ENCODE measurements at places on chromosomes 2 and 18. TPM values are rescaled to one million over a fixed set of nuclear protein-coding genes. Genes with fewer than 3 reads are reported as not detected.

SH3RF3 gene
- 11.3 TPM for total RNA-seq

TMEM247 gene
- total RNA-seq, result not detected

POLR1A gene
- total RNA-seq, result 36.8 TPM

DNA sequence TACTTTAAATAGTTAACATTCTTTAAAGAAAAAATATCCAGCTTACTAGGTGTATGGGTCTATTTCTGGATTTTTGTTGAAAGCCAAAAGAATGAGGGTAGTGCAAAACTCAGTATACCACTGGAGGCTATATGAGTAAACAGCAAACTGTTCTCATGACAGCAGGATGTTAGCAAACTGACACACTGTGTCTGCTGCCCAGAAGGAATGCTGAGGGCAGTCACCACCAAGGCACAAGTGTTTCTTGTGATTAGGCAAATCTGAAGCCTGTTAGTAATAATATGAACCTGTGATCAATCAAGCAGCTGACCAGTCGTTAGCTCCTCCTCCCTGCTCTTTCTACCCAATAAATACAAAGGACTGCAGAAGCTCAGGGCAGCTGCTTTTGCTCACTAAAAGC lies 50.5 kb upstream of the SULT1C3 start:
- peak; percentile 44 for DNase-seq

ARHGAP15 gene
- not detected for total RNA-seq

GRCh38 chr18:32930695-32931301 lies 158.0 kb upstream of the KLHL14 start:
- no peak for DNase-seq

GRCh38 chr2:85164145-85164569 lies 31.0 kb downstream of the TCF7L1 start:
- no peak for DNase-seq

GRCh38 chr2:171154348-171154747 lies 6.3 kb downstream of the TLK1 start:
- no peak for DNase-seq

RIT2 gene
- not detected for total RNA-seq

DNA sequence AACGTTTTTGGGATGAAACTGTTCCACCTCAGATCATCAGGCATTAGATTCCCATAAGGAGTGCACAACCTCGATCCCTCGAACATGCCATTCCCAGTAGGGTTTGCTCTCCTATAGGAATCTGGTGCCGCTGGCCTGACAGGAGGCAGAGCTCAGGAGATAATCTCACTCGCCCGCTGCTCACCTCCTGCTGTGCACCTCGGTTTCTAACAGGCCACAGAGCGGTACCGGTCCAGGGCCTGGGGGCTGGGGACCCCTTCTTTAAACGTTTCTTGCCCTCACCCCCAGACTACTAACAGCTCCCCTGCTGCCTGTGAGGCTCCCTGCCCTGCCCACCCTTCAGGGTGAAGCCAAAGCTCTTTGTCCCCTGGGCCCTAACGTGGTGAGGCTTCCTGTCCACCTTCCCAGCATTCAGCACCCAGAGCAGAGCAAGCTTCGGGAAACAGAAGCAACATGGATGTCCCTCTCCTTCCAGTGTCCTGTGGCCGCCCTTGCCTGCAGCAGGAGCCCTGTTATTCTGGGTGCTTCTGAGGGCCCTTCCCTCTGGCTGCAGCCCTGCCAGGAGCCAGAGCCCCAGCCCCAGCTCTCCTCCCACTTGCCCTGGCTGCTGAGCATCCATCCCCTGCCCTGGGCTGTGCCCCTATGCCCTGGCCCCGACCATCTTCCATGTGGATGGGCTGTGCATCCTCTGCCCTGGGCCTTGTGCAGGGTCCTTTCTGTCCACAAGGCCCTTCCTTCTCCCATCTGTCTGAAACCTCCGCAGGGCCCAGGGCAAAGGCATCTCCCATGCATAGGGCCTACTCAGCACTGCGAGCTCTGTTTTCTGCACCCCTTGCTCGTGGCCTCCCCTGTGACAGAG lies 140.1 kb downstream of the MBP start:
- no peak for DNase-seq

VSNL1 gene
- total RNA-seq, result 0.13 TPM

DNA sequence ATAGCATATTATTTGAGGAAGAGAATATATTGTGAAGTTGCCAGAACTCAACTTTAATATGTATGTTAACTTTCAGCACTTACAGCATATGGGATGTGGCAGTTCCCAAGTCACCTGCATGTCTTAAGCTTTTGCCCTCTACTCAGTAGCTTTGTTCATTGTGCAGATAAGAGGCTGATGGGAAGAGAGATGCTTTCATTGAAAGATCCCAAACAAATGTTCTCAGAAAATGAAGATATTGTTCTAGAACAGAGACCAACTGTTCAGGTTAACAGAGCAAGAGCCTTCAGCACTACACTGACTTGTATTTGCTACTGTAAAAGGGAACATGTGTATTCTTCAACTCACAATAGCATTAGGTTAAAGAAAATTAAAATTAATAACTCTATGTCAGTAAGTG lies 28.1 kb downstream of the GAREM1 start:
- DNase-seq, result no peak

- DNase-seq, result no peak
These were observed 125.4 kb downstream of the OSBPL1A start for GRCh38 chr18:24272229-24272525.

- no peak for DNase-seq
These were observed 25.4 kb downstream of the COX7A2L start for GRCh38 chr2:42335514-42336104.

GRCh38 chr2:232876161-232876977 lies 6.3 kb downstream of the SNORC start:
- DNase-seq, result no peak

PROM2 gene
- total RNA-seq, result 3.4 TPM

SOX11 gene
- 81.7 TPM for total RNA-seq

PPP1R7 gene
- 67.2 TPM for total RNA-seq

DNA sequence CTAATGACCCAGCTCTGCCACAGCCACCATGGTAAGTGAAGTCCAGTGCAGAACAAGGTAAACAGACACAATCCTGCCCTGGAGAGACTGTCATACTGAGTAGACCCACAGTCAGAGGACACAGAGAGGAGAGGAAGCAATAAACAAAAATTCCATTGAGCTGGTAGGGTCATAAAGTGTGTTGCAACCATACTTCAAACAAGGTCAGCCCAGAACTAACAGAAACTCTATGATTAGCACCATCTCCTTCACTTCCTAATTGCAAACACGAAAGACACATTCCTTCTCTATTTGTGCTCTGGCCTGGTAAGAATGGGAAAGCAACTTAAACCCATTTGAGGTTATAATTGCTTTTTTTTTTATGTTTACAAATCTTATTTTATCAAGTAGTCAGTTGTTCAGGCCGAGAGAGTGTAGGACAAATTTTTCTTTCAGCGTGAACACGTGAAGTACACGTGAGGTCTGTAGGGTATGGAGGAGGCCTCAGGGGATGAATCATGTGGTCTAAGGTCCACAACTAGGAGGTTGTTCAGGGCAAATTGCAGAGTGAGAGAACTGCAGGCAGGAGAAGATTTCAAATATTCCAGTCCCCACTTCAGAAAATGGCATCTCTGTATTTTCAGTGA lies 71.4 kb upstream of the GLS start:
- DNase-seq, result no peak

DNA sequence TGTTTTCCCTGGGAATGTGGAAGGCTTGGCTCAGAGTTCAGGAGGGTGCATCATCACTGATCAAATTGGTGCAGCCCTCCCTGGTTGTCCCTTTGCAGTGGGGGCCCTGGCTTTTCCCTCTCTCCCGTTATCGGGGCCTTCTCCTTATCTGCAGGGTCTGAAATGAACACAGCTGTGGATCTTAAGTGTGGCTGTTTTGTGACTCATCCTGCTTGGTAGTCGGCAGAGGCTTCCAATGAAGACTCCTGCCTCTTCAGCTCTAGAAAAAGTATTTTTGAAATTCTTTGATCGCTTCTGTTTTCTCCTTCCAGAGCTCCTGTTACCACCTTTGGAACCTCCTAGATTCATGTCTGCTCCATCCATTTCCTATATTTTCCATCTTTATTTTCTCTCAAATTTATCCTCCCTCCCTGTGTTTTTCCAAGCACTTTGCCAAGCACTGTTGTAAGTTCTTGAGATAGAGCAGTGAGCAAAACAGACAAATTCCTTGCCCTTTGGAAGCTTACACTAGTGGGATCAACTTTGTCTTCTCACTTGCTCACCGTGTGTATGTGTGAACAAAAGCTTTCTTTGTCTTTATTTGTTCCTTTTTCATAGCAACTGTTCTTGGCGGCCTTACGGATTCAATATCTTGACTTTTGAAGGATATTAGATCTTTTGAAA lies 45.7 kb downstream of the RALB start:
- DNase-seq, result no peak

- no peak for DNase-seq
These were observed 149.6 kb downstream of the ESCO1 start for GRCh38 chr18:21450913-21451312.

Data from kidney epithelial cell (primary cell).